ENCODE measurements at places on chromosomes 4 and X.

GRCh38 chr4:182640932-182641331 is 276.3 kb downstream of the DCTD start:
- DNase-seq: no peak

- no peak for DNase-seq
These were observed 72.0 kb downstream of the NEXMIF start for GRCh38 chrX:74853255-74853654.

- DNase-seq: no peak
These were observed 147.7 kb downstream of the RBM46 start for GRCh38 chr4:154928640-154929257.

DNA sequence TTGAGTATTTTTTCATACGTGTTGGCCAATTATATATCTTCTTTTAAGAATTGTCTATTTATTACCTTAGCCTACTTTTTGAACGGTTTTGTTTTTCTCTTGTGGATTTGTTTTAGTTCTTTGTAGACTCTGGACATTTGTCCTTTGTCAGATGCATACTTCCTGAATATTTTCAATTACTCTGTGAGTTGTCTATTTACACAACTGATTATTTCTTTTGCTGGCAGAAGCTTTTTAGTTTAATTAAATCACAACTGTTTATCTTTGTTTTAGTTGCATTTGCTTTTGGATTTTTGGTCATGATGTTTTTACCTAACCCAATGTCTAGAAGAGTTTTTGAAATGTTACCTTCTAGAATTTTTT is 19.6 kb downstream of the UGT2B7 start:
- DNase-seq: no peak

DNA sequence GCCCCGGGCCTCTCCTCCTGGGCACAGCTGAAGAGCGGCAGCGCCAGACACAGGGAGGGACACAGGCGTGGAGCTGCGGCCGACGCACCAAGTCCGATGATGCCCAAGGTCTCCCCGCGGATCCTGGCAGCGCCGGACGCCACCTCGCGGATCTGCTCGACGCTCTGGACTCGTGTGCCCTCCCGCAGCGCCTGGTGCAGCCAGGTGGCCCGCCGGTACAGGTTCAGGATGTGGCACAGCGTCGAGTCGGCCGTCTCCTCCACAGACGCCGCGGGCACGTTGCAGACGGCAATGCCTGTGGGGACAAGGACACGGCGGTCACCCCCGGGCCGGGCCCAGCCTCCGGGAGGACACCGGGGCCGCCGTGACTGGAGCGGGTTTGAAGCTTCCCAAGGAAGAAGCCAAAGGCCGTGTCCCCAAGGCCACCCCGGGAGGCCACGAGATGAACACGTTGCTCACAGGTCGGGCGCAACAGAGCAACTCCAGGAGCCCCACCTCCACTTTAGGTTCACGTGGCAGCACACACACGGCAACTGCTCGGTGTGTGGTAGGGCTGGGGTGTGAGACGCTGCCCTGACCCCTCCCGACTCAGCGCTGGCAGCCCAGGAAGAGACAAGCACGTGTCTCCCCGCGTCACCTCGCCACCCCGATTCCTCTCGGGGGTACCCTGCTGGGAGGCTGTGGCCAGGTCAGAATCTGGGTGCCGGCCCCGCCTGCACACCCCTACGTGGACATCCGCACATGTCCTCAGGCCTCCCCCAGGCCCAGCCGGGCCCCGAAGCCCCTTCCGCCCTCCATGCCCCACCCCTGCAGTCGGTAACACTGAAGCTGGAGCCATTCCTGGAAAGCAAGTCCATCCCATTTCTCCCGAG is 23.4 kb downstream of the CTBP1 start:
- DNase-seq: no peak

GRCh38 chr4:61445374-61446063 is 245.4 kb downstream of the ADGRL3 start:
- DNase-seq: no peak

DNA sequence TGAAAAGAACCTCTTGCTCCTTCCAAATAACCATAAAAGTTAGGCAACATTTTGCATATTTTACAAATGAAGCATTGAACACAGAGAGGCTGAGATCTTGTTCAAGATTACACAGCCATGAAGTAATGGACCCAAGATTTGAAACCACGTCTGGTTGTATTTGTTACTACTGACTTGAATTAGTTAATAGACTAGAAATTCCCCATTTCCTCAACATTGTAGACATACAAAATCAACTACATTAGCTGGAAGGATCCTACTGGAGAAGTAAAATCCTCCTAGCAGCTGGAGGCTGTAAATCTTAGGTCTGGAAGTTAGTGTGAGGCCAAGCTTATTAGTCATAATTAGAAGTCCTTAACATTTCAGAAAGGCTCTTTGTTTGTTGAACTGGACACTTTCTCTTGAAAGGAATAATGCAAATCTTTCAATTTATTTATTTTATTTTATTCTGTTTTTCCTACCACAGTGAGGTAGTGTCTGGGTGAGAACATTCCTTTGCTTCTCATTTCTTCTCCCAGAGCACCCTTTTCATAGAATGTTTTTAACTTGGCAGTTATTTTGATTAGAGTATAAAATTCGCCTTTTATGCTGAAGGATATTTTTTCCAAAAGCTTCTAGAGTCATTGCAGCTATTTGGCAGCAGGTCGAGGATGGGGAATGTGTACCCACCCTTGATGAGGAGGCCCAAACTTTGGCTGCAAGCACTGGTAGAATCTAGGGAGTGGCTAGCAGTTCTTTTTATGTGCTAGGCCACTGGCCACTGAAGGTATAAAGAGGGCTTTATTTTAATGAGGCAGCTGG is 62.0 kb upstream of the CLNK start:
- no peak for DNase-seq

DNA sequence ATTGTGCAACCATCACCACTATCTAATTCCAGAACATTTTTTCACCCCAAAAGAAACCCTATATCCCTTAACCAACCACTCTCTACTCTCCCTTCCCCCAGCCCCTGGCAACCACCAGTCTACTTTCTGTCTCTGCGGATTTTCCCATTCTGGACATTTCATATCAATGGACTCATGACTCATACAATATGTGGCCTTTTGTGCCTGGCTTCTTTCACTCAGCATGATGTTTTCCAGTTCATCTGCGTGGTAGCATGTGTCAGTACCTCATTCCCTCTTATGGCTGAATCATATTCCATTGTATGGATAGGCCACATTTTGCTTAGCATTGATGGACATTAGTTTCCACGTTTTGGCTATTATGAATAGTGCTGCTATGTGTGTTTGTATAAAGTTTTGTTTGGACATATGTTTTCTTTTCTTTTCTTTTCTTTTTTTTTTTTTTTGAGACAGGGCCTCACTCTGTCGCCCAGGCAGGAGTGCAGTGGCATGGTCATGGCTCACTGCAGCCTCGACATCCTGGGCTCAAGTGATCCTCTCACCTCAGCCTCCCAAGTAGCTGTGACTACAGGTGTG is 335.4 kb downstream of the BCOR start:
- no peak for DNase-seq

- no peak for DNase-seq
These were observed 51.2 kb upstream of the TADA2B start for GRCh38 chr4:6991771-6992557.

DNA sequence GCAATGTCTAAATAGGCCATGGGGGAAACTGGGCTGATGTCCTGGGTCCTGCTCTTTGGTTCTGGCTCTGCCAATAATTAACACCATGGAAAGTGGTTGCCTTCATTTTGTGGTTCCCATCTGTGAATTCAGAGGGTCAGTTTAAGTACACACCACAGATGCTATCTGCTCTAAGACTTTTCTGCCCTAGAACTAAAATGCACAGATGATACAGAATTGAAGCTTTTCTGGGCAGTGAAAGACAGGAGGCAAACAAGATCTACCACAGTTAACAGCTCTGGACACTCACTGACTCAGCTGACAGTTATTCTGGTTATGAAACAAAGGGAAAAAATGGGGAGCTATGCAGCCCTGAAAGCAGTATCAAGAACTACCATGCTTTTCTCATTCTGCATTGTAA is 37.3 kb downstream of the APBB2 start:
- DNase-seq: no peak

GRCh38 chr4:47715716-47716416 is 122.0 kb downstream of the CORIN start:
- no peak for DNase-seq

DNA sequence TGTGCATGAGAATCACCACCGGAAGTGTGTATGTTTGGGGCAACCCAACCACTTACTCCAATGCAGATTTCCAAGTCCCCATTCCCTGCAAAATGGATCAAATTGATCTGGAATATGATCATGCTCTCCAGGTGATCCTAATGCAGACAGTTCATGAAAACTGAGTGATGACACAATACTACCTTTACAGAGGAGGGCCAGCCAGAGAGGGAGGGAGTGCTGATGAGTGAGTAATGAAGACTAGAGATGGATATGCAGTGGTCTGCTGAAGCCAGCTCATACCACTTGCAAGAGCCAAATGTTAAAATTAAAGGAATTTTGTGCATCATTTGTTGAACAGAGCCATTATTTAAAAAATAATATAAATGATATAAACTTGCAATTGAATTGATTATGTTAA is 10.2 kb upstream of the CPE start:
- DNase-seq: no peak

DNA sequence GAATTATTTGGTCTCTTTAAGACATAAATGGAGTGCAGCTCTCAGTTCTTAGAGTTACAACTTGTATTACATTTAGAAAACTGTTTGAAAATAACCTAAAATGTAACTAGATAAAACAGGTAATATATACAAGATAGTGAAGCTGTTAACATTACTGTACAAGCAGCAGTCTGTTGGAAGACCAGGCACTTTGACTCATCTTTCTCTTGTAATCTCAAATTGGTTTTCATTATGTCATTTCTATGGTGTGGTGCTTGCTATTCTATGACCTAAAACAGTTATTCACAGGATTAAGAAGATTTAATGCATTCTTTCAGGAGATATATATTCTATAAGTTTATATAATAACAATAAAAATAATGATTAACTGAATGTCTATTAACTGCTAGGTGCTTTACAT is 282.5 kb upstream of the PITX2 start:
- DNase-seq: no peak

DNA sequence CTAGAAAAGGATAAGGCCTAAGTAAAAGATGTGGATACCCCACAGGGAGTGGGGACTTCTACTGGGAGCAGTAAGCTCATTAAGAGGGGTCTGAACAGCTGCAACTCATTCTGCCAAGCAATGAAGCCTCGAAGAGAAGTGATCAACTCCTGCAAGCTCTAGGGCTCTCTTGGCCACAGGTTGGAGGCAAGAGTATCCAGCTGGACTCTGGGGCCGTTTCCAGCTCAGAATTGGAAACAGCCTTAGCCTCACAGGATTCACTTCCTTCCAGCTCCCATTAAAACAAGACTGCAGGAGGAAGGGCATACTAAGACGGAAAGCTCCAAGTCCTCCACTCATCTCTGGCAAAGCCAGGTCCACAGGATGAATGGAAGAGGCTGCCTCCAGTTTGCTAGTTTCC is 126.3 kb downstream of the ATG4A start:
- DNase-seq: no peak

DNA sequence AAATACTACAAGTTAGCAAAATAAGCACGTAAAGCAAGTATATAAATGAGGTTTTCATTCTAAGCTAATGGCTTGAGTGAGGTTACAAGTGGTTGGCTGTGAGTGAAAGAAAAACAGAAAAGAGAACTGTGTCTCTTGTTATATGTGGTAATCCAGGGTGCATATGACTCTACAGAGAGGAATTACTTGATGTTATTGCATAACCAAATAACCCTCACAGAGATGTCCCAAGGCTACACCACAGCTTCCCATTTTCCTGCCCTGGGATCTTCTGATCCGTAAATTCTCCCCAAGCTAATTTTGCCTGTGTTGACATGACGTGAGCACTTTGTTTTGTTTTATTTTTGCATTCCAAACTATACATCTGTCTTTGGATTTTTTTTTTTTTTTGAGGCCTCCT is 470.0 kb upstream of the INTU start:
- DNase-seq: no peak

DNA sequence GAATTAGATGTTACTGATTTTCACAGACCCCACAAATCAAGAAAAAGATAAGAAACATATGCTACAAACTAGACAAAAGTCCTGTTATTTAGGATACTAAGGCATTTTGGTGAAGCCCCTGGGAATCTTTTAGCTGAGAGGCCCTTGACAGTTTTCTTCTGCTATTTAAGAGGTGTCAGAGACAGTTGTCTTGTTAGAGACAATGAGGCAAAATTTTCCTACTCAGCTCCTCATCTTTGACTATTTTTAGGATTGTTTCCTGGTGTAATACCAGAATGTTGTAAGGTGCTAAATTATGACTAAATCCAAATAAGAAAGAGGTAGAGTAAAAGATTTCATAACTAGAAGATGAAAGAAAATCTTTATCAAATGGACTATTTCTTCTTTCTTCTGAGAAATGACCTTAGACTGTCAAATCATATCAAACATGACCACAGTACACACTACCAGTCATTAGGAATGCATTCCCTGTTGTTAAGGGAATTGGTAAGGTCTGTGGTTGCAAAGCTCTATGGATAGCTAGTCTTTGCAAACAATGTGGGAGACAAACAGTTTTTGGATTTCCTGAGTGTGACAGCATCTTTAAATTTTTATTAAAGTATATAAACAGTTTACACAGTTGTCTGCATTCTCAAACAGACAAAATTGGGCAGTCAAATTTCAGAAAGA is 926.1 kb downstream of the ADGRL3 start:
- no peak for DNase-seq

DNA sequence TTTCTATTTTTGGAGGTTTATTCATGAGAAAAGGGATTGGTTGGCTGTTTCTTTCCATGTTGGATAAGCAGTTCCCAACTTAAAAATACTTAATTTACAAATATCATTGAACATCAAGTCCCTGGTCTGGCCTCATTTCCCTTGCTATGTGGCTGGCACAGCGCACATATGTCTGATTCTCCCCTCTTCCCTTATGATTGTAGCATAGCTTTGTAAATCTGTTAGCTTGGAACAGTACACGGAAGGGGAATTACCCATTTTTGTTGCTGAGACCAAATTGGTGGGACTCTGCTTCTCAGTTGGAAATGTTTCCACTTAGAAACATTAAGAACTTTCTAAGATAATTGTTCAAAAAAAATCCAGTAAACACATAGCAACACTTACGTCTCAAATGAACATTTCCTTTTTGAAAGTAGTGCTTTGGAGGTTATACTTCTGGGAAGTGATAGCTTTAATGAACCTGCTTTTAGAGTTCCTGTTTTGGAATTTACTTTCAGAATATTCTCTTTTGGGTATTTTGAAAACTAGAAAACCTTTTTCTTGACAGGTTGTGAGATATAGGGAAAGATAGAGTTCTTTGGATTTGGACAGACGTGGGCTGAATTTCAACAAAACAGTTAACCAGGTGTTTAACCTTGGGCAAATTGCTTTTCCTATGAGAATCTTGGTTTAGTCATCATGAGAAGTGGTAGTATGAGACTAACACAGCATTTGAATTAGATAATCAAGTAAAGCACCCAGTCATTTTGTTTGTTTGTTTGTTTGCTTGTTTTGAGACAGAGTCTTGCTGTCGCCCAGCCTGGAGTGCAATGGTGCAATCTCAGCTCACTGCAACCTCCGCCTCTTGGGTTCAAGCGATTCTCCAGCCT is 47.3 kb downstream of the STIM2 start:
- DNase-seq: no peak

DNA sequence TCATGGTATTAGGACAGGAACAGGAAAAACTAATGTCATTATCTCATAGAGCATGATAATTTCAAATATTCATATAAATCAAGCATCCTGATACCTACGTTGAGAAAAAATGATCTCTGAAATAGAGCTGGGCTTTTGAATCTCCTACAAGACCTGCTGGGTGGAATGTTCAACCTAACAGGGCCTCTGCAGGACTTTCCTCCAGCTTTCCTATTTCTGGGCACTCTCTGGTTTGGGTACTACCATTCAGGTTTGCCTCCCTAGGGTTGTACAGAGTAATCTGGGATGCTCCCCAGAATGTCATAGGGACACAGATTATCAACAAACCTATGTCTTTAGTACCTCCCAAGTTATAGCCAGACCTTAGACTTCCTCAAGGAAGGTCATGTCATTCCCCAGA is 108.9 kb downstream of the CDS1 start:
- no peak for DNase-seq
